Activated naive CD8-positive, alpha-beta T cell treated with anti-CD3 and anti-CD28 coated beads for 36 hours (primary cell): ENCODE measurements at places on chromosomes 11 and 22. TPM values are rescaled to one million over a fixed set of nuclear protein-coding genes. Genes with fewer than 3 reads are reported as not detected.
A peak's percentile ranks its signal among the peaks of the same experiment; 100 is the strongest.

Gene TP53AIP1
- not detected for total RNA-seq

Gene HSCB
- 16.7 TPM for total RNA-seq

GRCh38 chr11:121198491-121198890, 94.1 kb upstream of the SC5D start:
- DNase-seq, result no peak
- peaks cover 5% of the 10 kb centered on the region for H3K4me1 ChIP-seq
- no peaks in the 10 kb centered on the region for H3K36me3 ChIP-seq
- H3K4me3 ChIP-seq, result no peak overlapping the region
- H3K27me3 ChIP-seq, result peaks cover 37% of the 10 kb centered on the region

DNA sequence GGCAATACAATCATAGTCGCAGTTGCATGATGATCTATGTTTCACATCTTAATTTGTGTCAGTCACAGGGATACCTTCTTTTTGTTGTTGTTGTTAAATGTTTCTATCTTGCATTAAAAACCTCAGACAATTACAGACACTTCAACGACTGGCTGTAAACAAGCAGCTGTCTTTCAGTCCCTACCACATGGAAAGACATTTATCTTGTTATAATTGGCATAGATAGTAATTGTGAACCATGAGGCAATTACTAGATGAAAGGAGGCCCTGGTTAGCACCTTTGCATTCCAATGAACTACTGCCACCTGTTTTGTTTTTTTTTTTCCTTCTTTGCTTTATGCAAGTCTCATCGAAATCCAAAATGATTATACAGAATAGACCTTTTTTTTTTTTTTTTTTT, 416.8 kb downstream of the LRRC4C start:
- DNase-seq, result no peak
- no peaks in the 10 kb centered on the region for H3K4me1 ChIP-seq
- no peaks in the 10 kb centered on the region for H3K27me3 ChIP-seq
- no peaks in the 10 kb centered on the region for H3K36me3 ChIP-seq
- H3K27ac ChIP-seq, result no peak overlapping the region

Gene RHOD
- total RNA-seq, result 0.78 TPM

DNA sequence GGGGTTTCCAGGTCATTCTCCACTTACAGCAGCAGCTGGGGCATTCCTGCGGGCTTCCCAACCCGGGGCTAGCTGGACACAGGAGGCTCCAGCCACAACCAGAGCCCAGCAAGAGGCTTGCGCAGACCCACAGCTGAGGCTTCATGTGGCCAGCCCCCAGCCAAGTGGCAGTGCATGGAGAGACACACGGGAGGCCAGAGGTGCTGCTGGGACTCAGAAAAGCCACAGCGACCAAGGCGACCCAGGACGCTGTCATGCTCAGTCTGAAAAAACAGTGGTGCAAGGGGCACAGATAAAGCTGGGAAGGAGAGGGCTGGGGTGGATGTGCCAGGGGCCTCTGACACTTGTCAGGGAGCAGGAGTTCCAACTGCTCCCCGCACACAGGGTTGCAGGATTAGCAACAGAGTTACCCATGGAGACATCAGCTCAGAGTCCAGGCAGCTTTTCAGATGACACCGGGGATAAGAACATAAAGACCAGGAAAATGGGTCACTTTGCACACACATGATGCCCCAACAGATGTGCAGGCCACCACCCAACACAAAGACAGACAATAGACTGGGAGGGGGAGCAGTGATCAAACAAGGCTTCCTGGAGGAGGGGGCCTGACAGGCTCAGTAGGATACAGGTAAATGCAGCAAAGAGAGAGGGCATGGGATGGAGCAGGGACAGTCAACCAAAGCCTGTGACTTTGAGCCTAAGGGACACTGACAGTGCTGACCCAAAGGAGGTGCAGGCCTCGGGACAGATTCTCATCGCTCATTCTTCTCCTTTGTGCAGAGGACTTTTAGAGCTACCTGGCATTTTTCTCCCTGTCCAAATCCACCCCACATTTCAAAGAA, 6.9 kb upstream of the NEAT1 start:
- H3K4me1 ChIP-seq, result peaks cover 42% of the 10 kb centered on the region
- peaks cover 7% of the 10 kb centered on the region for H3K36me3 ChIP-seq
- no peaks in the 10 kb centered on the region for H3K27me3 ChIP-seq
- no peak for DNase-seq
- H3K27ac ChIP-seq, result peak overlapping the region; percentile 99
- H3K4me3 ChIP-seq, result peak overlapping the region; percentile 100

DNA sequence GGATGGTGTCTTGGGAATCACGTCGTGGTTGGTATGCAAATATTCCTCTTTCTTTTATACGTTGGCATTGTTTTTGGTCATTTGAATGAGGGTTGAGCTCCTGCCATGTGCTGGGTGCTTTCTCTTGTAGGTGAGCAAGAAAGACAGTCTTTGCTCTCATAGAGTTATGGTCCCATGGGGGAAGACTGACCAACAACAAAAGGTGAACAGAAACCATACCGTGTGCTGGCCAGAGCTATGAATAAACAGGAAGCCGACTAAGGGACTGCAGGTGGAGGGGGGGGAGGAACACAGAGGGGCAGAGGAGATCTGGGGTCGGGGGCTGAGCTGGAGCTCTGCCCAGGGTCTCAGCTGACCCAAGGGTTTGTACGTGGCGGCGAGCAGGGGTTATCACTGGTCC, 245.3 kb downstream of the CTTN start:
- H3K27me3 ChIP-seq, result peaks cover 42% of the 10 kb centered on the region
- H3K27ac ChIP-seq, result no peak overlapping the region
- H3K36me3 ChIP-seq, result no peaks in the 10 kb centered on the region
- no peak overlapping the region for H3K4me3 ChIP-seq
- H3K4me1 ChIP-seq, result no peaks in the 10 kb centered on the region

Gene DEUP1
- total RNA-seq, result not detected

DNA sequence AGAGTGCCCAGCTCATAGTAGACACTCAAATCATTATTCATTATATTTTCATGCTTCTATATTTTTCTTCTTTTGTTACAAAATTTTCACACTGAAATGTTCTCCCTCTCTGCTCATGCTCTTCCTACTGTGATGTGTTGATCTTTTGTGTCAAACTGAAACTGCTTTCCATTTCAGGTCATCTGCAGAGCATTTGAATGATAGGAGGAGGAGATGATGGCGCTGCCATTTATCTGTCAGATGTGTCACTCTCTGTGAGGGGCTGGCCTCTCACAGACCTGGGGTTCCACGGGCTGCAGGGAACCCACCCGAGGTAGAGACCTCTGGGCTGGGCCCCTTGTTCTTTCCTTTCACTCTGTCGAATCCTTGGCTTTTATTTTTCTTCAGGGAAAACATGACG, 41.1 kb downstream of the OR10A6 start:
- no peak for DNase-seq
- peaks cover 3% of the 10 kb centered on the region for H3K27me3 ChIP-seq
- H3K27ac ChIP-seq, result no peak overlapping the region
- H3K4me3 ChIP-seq, result no peak overlapping the region

- H3K4me1 ChIP-seq, result peaks cover 6% of the 10 kb centered on the region
- peak; percentile 17 for DNase-seq
- peaks cover 55% of the 10 kb centered on the region for H3K27me3 ChIP-seq
- H3K36me3 ChIP-seq, result no peaks in the 10 kb centered on the region
- no peak overlapping the region for H3K27ac ChIP-seq
- H3K4me3 ChIP-seq, result no peak overlapping the region
Observed at GRCh38 chr11:70141486-70142220, 61.4 kb upstream of the FADD start.

DNA sequence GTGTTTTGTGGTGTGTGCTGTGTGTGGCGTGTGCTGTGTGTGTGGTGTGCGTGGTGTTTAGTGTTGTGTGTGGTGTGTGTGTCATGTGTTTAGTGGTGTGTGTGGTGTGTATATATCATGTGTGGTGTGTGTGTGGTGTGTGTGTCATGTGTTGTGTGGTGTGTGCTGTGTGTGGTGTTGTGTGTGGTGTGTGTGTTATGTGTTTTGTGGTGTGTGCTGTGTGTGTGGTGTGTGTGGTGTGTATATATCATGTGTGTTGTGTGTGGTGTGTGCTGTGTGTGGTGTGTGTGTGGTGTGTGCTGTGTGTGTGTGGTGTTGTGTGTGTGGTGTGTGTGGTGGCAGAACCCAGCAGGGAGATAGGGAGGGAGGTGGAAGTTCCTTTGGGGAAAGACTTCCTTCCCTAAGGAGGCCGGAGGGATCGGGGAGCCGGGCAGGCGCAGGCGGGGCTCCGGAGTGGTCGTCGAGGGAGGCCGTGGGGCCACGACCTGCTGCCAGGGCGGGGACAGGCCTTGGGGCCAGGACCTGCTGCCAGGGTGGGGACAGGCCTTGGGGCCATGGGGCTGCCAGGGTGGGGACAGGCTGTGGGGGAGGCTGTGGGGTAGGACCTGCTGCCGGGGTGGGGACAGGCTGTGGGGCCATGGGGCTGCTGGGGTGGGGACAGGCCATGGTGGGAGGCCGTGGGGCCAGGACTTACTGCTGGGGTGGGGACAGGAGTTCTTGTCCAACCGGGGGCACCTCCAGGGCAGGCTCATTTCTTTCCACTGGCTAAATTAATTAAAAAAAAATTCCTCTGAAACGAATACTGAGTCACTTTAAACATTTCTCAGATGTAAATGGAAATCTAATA, 15.2 kb downstream of the PIM3 start:
- peak overlapping the region; percentile 92 for H3K27ac ChIP-seq
- peaks cover 5% of the 10 kb centered on the region for H3K27me3 ChIP-seq
- peaks cover 32% of the 10 kb centered on the region for H3K4me1 ChIP-seq
- peaks cover 34% of the 10 kb centered on the region for H3K36me3 ChIP-seq
- peak; percentile 83 for DNase-seq
- peak overlapping the region; percentile 30 for H3K4me3 ChIP-seq

GRCh38 chr11:10197091-10197490, 96.9 kb downstream of the SBF2 start:
- no peak for DNase-seq
- no peak overlapping the region for H3K27ac ChIP-seq
- H3K36me3 ChIP-seq, result peaks cover 3% of the 10 kb centered on the region

Gene RFPL2
- total RNA-seq, result not detected

- H3K27ac ChIP-seq, result no peak overlapping the region
- no peaks in the 10 kb centered on the region for H3K4me1 ChIP-seq
- no peak overlapping the region for H3K4me3 ChIP-seq
Observed at GRCh38 chr11:44264761-44265160, 45.2 kb downstream of the ALX4 start.

DNA sequence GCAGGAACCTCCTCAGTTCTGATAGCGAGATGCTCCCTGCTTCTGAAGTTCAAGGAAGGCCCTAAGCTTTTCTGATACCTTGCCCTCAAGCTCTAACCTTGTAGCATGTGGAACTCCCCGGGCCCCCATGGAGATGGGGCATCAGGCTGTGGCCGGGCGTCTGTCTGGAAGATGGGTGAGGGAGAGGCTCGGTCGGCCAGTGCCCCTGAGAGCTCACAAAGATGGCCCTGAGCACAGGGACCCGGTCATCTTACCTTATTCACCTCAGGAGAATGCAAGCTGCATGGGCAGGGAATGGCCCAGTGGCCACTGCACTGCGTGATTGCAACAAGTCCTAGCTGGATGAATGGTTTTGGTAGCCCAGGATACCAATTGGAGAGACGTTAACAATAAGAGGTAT, 830.3 kb downstream of the TBC1D22A start:
- no peaks in the 10 kb centered on the region for H3K27me3 ChIP-seq
- H3K27ac ChIP-seq, result no peak overlapping the region
- no peaks in the 10 kb centered on the region for H3K4me1 ChIP-seq
- no peak for DNase-seq
- no peak overlapping the region for H3K4me3 ChIP-seq
- no peaks in the 10 kb centered on the region for H3K36me3 ChIP-seq

DNA sequence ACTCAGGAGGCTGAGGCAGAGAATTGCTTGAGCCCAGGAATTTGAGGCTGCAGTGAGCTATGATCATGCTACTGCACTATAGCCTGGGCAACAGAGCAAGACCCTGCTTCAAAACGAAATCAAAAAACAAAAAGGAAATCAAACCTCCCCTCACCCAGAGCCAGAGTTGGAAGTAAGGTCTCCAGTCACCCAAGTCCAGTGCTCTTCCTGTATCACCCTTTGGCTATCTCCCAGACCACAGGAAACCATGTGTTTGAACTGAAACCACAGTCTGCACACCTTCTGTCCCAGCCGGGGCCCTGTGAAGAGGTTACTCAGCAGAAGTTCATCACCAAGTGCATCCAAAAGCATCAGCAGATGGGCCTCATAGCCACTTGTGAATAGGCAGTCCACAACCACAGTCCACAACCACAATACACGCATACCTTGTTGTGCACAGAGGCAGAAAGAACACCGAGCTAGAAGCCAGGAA, 4.6 kb downstream of the MYH9 start:
- DNase-seq, result peak; percentile 61
- H3K4me1 ChIP-seq, result peaks cover 71% of the 10 kb centered on the region
- peak overlapping the region; percentile 70 for H3K4me3 ChIP-seq
- H3K27ac ChIP-seq, result peak overlapping the region; percentile 89
